Panc1 (cell line): ENCODE measurements at places on chromosomes 4 and X.

DNA sequence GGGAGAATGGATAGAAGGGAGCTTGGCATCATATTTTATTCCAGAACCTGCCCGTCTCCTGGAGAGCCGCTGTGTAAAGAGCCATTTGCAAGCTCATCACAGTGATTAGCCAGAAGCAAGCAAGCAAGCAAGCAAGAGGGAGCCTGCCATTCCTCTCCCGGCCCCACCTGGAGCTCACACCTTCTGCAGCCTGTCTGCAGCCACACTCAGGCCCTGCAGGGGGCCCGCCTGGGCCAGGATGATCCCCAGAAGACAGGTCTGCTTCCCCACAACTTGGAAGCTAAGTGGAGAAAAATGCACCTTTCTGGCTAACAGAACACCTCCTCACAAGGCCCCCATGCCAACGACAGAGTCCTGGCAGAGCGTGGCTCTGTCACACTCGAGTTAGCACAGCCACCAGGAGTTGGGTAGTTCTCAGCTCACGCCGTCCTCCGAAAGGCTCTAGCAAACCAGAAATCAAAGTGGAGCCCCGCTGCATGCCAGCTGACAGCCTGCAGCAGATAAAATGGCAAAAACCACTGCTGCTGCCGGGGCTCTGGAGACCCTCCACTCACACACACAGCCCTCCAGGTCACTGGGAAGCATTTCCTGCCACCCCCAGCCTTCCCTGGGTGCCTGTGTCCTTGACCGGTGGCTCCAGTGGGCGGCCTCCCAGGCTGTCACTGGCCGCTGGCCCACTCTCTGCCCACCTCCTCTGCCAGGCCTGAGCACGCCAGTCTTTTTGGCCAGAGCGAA, 54.9 kb downstream of the DCTD start:
- DNase-seq = no peak

GRCh38 chr4:110371016-110371770, 104.8 kb upstream of the ENPEP start:
- no peak for DNase-seq

DNA sequence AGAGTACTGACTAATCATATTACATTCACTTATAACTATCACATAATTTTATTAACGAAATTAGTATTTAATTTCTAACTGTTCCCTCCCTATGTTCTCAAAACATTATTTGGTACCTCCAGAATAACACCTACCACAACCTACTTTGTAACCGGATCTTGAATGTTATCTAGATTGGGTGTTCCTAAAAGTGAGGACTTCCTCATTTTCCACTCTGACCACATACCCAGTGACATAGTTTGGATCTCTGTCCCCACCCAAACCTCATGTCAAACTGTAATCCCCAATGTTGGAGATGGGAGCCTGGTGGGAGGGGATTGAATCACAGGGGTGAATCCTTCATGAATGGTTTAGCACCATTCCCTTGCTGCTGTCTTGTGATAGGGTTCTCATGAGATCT, 21.8 kb downstream of the NR3C2 start:
- no peak for DNase-seq

DNA sequence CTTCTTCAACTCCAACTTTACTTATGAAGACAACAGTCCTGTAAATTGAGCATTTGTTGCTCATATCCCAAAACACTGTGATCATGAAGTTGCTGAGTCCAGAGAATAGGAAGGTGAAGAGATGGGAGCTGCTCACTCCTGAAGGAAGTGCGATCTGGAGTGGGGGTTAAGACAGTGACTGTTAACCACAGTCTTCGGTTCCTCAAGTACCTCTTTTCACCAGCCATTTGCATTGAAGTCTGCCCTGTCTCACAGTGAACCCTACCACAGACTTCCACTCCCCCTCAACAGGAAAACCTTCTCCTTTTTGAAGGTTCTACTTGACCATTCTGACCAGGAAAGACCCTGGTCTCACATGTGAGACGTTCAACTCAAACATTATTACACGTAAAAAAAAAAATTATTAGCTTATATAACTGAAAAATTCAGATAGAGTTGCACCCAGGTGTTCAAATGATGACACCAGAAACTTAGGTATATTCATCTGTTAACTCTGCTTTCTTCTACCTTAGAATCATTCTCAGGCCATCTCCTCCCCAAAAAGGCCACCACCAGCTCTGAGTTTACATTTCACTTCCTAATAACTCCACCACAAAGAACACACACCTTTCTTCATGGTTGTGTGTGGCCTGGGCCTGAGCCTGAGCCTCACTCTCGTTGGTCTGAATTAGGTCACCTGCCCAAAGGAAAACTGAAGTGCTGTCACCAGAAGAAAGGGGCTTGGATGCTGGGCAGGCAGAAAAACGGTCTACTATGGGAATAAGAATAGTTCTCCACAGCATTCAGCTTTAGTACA, 199.2 kb downstream of the DCTD start:
- no peak for DNase-seq

DNA sequence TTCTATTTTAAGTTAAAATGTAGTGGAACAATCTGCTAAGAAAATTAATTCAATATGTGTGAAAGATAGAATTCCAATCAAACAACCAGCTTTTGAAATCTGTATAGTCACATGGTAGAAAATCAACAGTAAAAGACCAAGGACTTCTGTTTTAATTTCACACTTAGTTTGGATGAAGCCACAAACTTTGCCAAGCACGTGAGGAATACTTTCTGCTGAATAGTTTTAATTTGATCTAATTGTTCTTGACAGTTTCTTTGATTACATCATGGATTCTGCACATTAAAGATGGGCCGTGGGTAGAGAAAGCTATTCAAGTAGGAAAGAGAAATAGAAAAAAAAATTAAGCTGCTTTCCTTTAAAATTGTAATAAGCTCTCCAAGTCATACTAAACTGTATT, 137.9 kb upstream of the FAM241A start:
- DNase-seq = no peak

DNA sequence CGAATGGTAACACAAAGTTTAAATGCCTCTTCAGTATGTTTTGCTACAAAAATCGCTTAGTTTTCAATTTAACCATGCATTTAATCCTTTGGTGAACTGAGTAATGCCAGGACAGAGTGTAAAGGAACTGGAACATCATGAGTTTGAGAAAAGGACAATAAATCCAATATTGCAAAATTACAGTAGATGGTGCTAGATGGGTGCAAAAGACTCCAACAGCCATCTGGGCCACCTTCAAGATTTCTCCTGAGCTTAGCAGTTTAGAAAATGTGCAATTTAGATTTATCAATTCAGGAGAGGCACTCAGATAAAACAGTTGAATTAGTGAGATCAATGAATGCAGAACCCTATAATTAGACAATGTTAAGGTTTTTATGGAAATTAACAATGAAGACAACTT, 33.2 kb upstream of the MID1IP1 start:
- DNase-seq = peak; percentile 1

- no peak for DNase-seq
These were observed 86.3 kb upstream of the ADRA2C start for GRCh38 chr4:3679851-3680311.

DNA sequence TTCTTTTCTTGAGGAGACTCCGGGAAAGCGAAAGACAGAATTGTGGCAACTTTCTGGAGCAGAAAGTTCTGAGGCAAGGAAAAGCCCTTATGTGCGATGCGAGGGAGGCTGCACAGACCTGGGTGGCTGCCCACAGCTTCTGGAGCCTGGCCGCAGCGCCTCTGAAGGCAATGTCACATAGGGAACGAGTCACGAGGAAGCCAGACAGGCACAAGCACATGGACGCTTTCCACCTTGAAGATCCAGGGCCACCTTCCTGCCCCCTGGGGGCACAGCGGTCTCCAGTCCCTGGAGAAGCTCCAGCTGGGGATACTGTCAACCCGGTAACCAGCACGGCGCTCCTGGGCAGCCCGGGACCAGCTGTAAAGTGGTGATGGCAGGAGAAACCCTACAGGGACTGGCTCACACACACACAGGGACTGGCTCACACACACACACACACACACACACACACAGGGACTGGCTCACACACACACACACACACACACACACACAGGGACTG, 69.8 kb downstream of the MTNR1A start:
- no peak for DNase-seq

DNA sequence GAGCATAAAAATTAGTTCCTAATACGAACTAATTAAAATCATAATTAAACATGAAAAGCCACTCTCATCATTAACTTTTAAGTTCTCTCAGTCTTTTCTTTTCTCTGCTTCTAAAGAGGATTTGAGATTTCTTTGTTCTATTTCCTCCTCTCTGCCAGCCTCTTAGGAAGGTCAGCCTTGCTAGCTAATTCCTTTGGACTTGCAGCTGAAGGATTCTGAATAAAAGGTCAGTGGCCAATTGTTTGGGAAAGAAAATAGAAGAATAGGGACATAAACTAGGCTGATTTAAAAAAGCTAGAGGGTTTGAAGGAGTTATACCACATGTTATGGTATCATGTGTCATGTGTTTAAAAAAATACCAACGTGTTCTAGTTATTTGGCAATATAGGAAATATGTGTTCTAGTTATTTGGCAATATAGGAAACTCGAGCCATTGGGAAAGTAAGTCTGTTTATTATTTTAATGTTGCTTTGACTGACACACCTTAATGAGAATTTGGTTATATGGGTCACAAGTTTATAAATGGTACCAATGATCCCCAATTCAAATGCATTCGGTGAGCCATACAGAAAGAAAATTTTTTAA, 1668.7 kb upstream of the PCDH7 start:
- no peak for DNase-seq

- DNase-seq = no peak
These were observed 105.0 kb downstream of the SHROOM3 start for GRCh38 chr4:76539979-76540378.
